ENCODE measurements at places on chromosomes 11 and 22.

DNA sequence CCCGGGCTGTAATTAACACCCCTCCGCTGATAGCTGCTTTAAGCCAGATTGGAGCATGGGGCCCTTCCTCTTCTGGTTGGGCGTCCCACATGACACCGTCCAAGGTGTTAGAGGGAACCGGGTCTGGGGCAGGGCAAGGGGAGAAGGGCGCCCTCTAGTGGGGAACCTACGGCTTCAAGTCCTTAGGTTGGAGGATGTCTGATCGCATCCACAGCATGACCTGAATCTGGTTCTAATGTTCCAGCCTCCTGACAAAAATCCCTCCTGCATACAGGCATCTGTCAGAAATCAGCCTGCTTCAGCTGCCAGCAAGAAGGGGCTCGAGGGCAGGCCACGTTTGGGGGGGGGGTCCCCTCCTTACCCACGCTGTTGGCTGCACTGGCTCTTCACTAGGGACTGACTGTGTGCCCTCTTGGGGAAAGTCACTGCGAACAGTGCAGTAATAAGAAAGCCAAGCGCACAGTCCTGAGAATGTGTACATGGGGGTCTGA lies 94.2 kb upstream of the TBCEL start:
- peak; percentile 54 for DNase-seq

GRCh38 chr11:87331273-87331672 lies 293.5 kb downstream of the TMEM135 start:
- DNase-seq, result no peak

GRCh38 chr11:114192841-114193389 lies 103.3 kb upstream of the NNMT start:
- no peak for DNase-seq

GRCh38 chr11:59380263-59381059 lies 21.8 kb downstream of the OR5AN1 start:
- DNase-seq, result no peak

DNA sequence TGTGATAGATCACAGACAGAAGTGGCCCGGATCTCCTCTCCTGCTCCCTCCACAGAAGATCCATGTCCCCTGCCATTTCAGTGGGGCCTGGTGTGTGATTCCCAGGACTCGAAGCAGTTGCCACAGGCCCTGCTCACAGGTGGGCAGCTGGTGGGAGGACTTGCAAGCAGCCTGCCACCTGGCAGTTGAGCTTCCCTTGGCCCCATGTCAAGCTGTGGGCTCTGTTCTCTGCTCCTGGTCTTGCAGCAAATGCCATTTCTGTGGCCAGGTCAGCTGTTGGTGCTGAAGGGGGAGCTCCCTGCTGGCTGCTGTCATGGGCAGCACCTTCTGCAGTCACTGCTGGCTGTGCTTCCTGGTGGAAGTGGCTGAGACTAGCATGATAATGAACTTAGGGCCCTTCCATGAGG lies 59.1 kb upstream of the SLC22A12 start:
- no peak for DNase-seq

- no peak for DNase-seq
Observed at GRCh38 chr22:27574002-27574366, 227.6 kb downstream of the MN1 start.

GRCh38 chr11:117815262-117815803 lies 9.2 kb downstream of the FXYD2 start:
- no peak for DNase-seq

- DNase-seq, result no peak
Observed at GRCh38 chr22:16966251-16966650, 41.8 kb downstream of the GAB4 start.

- no peak for DNase-seq
Observed at GRCh38 chr11:126874831-126875230, 125.7 kb downstream of the KIRREL3 start.
